ENCODE measurements at places on chromosomes 12 and 14. TPM values are rescaled to one million over a fixed set of nuclear protein-coding genes. Genes with fewer than 3 reads are reported as not detected.

DNA sequence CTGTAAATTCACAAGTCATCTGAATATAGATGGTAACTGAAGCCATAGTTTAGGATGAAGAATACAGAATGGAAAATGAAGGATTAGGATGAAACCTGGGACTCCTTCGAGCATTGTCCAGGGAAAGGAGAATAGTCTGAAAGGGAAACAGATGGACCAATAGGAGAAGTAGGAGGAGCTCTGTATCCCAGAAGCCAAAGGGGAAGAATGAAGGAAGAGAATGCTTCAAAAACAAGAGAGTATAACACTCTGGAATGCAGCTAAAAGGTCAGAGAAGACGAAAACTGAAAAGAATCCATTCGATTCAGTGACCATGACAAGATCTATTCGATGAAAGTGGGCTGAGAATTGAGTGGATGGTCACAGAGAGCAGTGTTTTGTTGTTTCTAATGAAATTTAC, 1.0 kb downstream of the GMFB start:
- peak; percentile 79 for DNase-seq

DNA sequence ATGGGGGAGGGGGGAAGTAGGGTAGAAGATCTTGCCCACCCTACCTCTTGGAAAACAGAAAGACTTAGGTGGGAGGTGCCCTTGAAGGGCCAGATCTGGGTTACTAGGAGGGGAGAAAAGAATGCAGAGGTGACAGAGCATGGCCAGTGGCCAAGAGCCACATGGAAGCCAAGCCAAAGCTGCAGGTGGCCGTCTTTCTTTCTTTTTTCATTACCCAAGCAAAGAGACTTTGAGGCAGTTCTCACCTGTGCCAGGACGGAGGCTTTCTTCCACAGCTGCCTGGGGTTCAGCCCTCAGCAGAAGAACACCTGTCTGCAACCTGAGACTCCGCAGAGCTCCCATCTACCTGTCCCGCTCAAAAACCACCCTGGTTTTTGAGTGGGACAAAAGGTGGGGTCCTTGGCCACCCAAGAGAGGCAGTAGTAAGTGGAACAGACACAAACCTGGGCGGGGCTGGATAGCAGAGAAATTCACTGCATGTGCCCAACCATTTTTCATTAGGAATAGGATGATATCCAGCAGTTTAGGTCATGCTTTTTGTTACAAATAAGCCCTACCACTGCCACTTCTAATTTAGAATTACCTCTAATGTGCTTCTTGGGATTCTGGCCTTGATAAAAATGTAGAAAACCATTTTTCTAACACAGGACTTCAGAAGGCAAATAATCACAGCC, 116.5 kb downstream of the DYRK2 start:
- DNase-seq, result no peak

- DNase-seq, result no peak
Observed at GRCh38 chr12:129559776-129560175, 344.0 kb downstream of the TMEM132D start.

Gene LUM
- polyA plus RNA-seq, result 0.58 TPM

Gene PAX9
- polyA plus RNA-seq, result 0.66 TPM

Gene AMDHD1
- polyA plus RNA-seq, result 4.1 TPM
